ENCODE measurements at places on chromosomes 12 and 14.

DNA sequence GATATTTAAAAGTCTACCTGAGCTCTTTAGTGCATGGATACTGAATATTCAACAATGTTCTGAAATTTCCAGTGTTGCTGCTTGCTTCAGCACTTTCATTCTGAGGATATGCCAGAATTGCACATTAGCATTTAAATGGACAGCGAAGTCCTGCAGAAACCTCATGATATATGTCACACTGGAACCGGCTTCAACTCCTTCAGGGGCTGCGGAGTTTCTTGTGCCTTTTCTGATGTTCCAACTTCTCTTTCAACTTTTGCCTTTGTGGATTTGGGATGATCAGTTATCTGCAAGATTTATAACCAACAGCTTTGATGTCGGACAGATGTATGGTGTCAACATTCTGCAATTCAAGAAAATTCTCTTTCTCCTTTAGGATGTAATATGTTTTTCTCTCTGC lies 142.5 kb upstream of the LMNTD1 start:
- peak; percentile 11 for DNase-seq

- no peak for DNase-seq
Observed at GRCh38 chr14:94677213-94677612, 65.0 kb downstream of the SERPINA3 start.

DNA sequence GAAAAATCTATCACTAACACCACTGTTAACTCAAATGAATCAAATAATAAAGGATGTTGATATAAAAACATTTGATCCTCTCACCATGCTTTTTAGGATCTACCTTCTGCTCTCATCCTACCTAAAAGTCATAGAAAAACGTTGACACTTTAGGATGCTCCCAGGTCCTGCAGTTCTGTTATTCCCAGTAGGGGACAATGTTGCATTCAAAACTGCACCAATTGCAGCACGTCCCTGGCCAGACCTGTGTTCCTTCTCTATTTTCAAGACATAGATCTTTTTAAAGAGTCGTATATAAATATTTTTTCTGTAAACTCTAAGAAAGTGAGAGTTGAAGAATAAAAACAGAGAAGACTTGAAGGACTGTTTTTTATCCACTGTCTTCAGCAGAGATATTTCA lies 8.8 kb downstream of the AICDA start:
- no peak for DNase-seq

DNA sequence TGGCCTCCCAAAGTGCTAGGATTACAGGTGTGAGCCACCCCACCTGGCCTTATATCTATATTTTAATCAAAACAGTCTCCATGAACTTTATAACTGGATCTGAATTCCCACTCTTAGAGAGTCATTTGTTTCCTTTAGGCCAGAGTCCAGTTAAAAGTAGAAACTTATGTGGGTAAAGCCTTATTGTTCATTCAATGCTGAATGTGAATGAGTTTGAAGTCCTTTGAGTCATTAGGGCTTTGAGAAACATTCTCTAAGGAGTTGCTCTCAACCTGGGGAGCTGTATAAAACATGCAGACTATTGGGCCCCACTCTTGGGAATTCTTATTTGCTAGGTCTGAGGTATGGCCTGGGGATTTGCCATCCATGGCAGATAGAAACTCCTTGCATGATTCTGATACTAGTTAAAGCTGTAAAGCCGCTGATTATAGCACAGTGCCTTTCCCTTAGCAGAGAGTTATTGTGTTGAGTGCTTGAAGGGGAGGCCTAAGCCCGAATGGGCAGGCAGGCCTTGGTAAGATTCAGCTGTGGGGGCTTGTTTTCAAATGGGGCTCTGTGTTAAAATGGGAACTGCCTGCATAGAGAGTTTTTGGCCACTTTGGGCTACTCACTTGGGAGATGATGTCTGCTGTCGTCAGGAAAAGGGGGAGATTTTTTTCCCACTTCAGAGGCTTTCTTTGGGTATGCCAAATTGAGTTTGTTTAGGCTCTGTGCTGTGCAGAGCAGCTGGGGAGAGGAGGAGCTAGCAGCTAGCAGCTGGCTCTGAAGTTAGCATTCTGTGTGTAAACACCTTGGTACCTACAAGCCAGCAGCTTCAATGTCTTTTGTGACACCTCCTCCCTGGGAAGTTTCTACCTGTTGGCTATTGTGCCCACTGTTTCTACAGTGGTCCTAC lies 117.5 kb downstream of the DACT1 start:
- DNase-seq: no peak

GRCh38 chr12:23722655-23723054 lies 226.8 kb downstream of the SOX5 start:
- no peak for DNase-seq

- DNase-seq: no peak
Observed at GRCh38 chr14:78240567-78240966, 70.4 kb downstream of the NRXN3 start.

DNA sequence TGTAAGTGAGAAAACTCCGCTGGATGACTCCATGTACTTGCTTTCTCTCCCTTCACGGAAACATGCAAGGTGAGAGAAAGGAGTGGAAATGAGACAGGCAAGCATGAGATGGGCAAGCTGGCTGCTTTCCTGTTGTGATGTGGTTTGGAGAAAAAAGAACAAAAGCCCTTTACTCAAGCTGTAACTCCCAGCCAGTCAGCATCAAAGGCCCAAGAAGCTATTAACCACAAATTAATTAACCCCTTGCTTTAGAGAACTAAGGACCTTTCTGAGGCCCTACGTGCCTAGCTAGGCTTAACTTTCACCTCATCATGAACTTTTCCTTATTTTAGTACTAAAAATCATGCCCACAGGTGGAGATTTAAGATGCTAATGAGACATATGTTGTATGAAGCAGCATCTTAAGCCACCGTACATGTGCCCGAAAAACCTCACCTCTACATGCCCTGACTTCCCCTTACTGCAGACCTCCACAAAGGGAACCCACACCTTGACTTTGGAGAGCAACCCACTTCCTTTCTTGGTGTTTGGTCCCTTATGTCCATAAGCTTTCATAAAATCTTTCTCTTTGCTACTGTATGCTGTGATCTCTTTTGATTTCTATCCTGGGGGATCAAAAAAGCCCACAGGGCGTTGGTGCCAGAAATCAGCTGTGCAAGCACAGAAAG lies 87.0 kb downstream of the GALNT8 start:
- no peak for DNase-seq

- DNase-seq: no peak
Observed at GRCh38 chr12:80293759-80294158, 150.3 kb upstream of the PTPRQ start.

DNA sequence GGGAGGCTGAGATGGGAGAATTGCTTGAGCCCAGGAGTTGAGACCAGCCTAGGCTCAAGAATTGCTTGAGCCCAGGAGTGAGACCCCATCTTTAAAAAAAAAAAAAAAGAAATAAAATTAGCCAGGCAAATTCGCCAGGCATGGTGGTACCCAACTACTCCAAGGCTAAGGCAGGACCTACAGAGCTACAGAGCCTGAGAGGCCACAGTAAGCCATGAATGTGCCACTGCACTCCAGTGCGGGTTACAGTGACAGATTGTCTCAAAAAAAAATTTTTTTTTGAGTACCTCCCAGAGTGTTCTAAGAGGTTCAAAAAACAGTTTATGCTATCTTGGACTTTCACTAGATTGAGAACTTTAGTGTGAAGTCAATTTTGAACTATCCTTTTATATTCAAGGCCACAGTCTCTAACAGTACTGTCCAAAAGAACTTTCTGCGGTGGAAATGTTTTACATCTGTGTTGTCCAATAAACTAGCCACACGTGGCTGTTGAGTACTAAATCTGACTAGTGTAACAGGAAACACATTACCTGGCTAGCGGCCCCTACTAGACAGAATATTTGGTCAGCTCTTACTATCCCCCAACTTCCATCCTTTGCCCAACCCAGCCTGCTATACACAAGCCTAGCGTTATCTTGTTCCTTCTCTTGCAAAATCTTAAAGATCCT lies 2.4 kb downstream of the RPL36AL start:
- no peak for DNase-seq

DNA sequence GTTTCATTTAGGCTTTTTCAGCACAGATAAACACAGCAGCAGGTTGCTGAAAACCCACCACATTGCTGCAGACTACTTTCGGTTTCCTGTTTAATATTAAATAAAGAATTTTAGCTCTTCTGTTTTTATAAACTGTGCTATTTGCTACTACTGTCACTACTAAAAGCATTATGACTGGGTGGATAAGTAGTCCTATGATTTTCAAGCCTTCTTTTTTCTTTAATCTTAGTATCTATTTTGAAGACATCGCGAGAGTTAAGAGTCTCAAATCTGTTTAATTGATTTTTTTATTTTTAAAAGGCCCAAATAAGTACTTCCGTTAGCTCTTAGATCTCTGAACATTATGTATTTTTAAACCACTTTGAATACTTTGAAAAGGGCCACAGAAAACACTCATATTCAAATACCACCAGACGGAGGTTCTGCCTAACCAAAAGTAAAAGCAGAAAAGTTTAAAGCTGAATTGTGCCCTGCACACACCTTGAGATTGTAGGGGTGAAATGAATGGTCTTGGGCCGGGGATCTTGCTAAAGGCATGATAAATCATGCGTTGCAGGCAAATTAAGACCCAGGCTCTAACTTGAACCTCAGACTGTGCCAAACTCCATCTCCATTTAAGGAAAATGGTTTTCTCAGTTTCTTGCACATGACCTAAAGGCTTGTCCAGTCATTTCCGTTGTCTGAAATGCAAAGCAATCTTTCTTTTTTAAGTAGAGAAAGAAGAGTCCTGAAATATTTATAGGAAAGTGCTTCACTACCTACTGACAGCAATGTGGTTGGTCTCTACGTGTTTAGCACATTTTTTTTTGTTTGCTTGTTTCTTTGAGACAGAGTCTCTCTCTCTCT lies 13.6 kb upstream of the FOXN3 start:
- DNase-seq: no peak

DNA sequence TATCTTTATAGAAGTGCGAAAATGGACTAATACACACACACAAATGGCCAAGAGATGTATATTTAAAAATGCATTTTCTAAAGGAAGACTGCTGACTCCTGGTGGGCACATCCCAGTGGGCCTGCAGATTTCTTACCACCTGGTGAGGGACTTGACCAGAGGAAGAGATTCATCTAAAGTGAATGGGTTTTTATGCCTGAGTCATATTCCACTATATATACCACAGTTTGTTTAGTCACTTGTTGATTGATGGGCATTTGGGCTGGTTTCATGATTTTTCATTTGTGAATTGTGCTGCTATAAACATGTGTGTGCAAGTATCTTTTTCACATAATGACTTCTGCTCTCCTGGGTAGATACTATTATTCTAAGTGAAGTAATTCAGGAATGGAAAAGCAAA lies 277.3 kb downstream of the SLC16A7 start:
- DNase-seq: no peak

DNA sequence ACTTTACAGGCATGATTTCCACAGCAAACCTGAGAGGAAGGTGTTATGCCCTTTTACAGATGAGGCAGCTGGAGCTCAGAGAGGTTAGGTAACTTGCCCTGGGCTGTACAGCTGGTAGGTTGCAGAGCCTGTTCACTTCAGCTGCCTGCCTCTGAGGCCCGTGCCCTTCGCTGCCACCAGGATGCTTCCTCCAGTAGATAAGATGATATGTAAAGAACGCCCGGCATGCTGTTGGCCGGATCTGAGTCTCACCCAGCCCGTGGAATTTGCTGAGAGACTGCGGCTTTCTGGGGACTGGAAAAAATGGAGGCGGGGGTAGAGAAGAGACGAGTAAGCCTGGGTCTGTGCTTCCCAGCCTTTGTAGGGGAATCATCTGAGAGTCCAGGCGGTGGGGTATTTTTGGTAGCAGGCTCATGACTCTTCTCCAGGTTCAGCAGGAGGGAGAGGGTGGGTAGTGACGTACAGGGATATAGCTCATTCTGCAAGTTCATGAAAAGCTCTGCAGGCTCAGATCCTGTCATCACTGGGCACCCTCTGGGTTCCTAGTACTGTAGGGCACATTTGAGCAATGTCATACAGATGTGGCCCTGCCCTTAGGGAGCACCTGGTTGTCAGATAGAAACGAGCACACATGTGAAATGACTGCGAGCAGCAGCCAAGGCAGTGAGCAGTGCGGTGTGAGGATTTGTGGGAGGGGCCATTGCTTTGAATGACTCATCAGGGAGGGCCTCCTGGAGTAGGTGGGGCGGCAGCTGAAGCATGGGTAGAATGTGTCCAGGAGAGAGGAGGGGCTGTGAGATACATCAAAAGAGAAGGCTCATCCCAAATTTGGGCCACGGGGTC lies 159.4 kb downstream of the TSPAN9 start:
- DNase-seq: no peak

DNA sequence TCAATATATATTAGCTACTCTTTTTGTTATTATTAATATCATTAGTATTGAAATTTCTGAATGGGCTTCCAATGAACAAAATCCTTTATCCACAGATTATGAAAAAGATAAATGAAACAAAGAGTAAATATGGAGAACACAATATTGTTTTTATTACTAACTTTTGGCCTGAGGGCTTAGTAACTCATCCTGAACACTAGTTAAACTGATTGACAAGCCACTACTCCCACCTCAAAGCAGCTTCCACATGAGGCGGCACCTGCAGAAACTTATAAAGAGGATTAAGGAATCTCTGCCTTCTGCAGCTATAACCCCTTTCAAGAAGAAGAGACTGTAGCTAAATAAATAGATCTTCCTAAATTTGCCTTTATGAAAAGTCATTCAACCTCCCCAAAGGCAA lies 187.6 kb upstream of the ALG10 start:
- no peak for DNase-seq

GRCh38 chr12:50058743-50059312 lies 1.4 kb downstream of the ASIC1 start:
- no peak for DNase-seq

- DNase-seq: no peak
Observed at GRCh38 chr14:94773655-94774343, 3.9 kb upstream of the GSC start.

DNA sequence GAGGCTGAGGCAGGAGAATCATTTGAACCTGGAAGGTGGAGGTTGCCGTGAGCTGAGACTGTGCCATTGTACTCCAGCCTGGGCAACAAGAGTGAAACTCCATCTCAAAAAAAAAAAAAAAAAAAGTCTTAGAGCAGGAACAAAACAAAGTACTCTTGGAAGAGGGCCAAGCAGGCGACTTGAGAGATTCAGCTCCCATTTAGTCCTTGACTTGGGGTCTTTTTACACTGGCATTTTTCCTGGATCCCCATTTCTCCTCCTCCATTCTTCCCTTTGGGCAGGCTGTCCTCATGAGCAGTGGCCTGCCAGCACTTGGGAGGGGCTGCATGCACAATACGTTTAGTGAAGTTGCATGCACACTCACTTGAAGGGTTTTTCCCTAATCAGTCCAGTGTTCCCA lies 72.9 kb downstream of the C14orf132 start:
- no peak for DNase-seq
